CD4-positive, alpha-beta T cell treated with Interleukin-6 for 4 hours (primary cell): ENCODE measurements at places on chromosomes 1 and 21.

DNA sequence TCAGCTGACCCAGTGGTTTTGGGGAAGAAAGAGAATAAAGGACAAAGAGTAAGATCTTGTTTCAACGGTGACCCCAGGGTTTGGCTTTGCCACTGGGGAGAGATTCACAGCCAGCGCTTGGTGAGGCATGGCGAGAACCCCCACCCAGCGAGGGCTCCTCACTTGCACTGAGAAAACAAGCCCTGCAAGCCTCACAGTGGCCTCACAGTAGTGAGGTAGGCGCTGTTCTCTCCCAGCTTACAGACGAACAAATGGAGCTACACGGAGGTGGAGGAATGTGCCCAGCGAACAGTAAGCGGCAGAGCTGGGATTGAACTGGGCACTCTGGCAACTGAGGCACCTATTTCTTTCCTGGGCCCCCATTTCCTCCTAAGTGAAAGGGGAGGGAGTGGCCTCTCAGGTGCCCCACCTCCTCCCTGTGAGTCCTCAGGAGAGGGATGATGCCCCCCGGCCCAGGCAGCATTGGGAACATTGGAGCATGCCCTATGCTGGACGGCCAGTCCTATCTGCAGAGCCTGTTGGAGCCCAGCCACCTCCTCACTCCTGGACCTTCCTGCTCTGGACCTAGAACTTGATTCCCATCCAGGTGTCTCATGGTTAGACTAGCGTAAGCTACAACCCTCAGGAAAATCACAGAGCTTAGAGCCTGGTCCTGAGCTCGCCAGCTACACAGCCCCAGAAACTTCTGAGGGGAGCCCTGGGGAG is 73.4 kb upstream of the EDN2 start:
- no peak for DNase-seq

DNA sequence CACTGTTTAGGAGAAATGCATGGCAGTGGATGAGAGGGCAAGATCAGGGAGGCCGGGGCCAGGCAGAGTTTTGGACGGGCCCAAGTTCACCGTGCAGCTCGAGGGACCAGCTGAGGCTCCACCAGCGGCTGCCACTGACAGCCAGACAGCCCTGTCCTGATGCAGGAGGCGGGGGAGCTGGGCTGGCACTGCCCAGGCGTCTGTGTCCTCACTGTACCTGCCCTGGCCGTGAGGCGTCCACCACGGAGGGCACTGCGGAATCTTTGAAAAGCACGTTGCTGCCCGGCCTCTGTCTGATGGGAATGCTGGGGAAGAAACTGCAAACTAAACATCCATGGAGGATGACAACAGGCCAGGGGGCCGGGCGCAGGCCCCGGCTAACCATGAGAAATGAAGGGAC is 35.5 kb downstream of the VPS26C start:
- DNase-seq, result no peak

DNA sequence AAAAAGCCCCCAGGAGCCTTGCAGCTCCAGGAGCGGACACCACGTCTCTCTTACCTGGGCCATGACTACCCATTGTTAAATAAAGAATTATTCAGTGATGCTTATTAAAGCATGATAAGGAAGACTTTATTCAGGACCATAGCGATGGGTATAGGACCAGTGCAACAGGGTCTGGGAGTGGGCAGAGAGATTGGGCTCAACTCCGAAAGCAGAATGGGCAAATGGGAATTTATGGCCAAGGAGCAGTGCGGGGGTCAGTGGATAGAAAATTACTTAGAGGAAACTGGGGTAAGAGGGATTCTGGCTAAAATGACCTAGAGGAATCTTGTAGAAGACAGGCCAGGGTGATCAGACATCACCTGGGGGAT is 580 bp upstream of the ATP5PO start:
- no peak for DNase-seq

GRCh38 chr1:209597499-209597898 is 14.0 kb downstream of the CAMK1G start:
- DNase-seq, result no peak

DNA sequence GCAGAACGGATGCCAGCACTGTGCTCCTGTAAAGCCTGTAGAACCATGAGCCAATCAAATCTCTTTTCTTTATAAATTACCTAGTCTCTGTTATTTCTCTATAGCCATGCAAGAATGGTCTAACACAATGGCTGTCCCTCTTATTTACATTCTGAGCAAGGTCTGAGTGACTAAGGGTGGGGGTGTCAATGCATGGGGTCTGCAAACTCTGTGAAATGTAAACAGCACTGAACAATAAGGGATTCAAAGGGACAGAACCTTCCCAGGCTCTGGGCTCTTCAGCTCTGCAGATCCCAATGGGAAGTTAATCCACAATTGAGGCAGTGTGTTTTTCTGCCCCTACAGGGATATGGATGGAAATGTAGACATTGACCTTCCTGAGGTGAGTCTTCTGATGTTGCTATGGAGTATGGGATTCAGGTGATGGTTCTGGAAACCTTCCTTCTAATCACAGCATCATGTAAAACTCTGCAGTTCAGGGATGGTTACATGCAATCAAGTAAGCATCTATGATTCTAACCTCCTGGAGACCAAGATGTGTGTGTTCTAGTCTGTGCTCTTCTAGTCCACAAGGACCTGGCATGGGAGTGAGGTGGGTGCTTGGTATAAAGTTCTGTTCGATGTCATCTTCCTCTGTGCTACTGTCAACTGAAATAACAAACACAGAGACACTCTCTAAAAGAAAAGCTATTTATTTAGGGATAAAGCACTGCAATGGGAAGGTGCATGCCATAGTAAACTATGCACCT is 38.6 kb downstream of the CAPN9 start:
- no peak for DNase-seq

DNA sequence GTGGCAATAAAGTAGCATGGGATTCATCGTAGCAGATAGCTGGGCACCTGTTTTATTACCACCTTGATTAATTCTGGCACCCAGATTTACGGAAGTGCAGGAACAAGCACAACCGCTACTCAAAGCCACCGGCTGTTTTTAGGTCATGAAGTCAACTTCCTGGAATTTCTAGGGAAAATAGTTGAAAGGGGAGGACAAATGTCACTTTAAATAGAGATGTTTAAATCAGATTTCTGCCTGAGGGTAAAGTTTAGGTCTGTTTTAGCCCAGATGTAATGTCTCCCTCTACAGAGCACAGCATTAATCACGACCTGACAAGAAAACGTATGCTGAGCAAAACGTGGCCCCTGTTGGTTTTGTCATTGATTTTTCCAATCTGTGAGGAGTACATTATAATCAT is 8.0 kb downstream of the ADGRL2 start:
- no peak for DNase-seq

- no peak for DNase-seq
Measured at GRCh38 chr1:27047914-27048313, 35.3 kb upstream of the TENT5B start.

- DNase-seq, result no peak
Measured at GRCh38 chr1:29361686-29362085, 125.4 kb downstream of the PTPRU start.

- DNase-seq, result no peak
Measured at GRCh38 chr21:44377201-44377921, 23.9 kb downstream of the TRPM2 start.

GRCh38 chr1:110255392-110255787 is 45.3 kb downstream of the KCNC4 start:
- no peak for DNase-seq

DNA sequence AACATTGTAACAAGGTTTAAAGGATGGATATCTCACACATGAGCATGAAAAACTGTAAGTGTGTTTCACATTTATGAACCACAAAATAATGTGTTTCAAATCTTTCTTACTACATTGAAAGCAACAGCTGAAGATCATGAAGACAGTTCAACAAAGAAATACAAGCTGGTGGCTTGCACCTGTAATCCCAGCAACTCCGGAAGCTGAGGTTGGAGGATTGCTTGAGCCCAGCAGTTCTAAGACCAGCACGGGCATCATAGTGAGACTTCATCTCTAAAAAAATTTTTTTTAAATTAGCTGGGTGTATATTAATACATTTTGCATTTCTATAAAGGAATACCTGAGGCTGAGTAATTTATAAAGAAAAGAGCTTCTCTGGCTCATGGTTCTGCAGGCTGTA is 27.1 kb upstream of the C1orf198 start:
- no peak for DNase-seq

GRCh38 chr1:189752461-189752995 is 725.1 kb downstream of the BRINP3 start:
- no peak for DNase-seq

DNA sequence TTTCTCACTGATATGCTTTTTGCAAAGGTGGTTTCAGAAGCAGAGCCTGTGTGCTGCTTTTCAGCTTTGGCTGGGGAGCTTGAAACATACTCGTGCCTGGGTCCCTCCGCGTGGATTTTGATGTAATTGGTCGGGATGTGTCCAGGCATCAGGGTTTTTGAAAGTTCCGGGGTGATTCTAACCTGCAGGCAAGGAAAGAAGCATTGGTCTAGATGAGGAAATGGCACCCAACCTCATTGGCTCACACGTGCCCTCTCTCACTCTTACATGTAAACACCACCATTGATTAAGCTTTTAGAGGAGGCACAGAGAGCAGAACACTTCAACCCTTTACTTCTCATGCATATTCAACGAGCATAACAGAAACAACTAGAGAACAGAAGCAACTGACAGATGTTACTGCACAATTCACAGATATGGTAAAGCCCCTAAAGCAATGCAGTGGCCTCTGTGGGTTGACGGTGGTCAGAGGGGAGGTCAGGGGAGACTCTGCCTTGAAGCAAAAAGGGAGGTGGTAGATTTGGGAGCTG is 112.1 kb downstream of the TLR5 start:
- DNase-seq, result no peak

GRCh38 chr1:182315167-182315556 is 76.4 kb downstream of the GLUL start:
- no peak for DNase-seq

GRCh38 chr1:5730272-5731109 is 261.7 kb downstream of the NPHP4 start:
- DNase-seq, result no peak

DNA sequence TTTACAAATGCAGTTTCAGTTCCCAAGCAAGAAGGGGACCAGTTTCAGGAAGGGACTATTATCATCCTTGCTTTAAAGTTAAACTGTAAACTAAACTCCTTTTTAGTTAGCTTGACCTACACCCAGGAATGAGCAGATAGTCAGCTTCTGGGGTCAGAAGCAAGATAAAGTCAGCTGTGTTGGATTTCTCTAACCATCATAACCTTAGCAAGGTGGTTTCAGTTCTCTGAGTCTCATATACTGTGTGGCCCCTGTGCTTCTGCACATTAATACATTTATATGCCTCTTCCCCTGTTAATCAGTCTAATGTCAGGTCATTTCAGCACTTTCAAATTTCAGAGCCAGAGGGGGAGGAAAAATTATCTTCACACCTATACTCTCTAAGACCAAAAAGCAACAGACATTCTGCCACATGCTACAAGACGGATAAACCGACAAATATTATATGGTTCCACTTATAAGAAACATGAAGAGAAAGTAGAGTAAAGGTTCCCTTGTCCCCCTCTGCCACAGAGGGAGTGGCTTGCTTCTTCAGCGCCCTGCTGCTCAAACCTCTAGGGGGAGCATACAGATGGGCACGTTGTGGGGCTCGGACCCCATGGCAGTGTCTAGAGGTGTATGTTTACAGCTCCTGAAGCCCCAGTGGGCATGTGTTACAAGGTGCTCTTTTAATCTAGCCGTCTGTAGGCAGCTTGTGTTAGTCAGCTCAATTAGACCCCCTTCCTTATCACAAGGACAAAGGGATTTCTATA is 89.1 kb downstream of the SMYD3 start:
- no peak for DNase-seq

DNA sequence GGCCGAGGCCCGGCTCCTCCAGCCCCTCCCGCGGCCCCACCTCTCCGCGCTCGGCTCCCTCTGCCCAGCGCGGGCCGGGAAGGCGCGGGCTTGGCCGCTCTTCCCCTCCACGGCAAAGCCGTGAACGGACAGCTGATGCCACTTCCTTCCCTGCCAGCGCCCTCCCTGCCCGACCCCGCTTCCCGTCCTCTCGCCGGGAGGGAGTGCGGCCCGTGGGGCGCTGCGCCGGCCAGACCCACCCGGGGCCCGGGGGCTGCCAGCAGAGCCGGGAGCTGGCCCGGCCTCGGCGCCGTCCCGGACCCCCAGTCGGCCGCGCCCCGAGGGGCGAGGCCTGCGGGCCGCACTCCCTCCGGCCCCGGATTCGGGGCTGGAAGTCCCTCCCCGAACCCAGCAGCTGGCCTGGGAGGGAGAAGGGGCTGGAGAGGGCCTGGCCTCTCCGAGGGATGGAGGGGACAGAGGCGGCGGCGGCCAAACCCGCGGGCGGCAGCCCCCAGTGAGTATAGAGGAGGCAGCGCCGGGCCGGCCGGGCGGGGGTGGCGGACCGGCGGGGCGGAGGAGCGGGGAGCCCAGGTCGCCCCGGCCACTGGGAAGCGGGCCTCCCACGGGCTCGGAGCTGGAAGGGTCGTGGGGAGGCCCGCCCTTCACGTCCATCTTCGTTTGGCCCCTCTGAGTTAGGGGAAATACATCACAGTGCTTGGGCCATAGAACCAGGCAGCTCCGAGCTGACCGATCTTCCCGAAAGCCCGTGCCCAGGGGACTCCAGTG is at the start of gene KIAA1614:
Gene KIAA1614, plus strand, starts transcription at position 97 of the 765 bp plus-strand sequence. Its CDS starts 347 bp downstream, at position 444.
- DNase-seq, result no peak

DNA sequence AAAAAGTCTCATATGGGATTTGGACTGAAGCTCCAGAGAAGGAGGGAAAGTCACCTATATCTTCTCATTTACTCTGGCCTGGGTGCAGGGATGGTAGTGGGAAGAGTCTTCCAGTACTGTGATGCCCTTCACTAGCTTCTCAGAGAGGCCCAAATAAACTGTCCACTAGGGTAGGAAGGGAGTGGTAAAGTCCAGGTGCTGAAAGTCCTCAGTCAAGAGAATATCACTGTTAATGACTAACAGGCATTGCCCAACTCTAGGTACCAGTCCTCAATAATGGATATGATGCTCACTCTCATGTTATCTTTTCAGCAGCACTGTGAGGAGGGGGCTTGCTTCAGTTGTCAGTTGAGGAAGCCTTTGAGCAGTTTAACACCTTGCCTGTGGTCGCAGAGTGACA is 64.0 kb downstream of the LHX8 start:
- no peak for DNase-seq

DNA sequence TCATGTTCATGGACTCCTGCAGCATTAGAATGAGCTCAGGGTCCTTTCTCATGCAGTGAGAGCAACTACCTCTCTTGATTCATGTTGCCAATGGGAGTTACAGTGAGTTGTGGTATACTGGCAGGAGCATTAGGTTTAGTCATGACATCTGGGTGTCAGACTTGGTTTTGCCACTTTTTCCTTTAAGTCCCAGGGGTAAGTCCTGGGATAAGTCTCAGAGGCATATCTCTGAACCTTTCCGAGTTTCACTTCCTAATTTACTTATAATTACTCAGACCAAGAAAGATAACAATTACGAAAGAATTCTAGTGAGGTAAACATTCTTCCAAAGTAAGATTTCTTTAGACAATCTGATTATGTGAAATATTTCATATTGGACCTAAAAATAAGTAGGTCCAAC is 606.0 kb downstream of the SMYD3 start:
- DNase-seq, result no peak

- no peak for DNase-seq
Measured at GRCh38 chr1:44168520-44169098, 27.2 kb upstream of the KLF18 start.
